HuH-7 (cell line): ENCODE measurements at places on chromosomes 13 and 19.

DNA sequence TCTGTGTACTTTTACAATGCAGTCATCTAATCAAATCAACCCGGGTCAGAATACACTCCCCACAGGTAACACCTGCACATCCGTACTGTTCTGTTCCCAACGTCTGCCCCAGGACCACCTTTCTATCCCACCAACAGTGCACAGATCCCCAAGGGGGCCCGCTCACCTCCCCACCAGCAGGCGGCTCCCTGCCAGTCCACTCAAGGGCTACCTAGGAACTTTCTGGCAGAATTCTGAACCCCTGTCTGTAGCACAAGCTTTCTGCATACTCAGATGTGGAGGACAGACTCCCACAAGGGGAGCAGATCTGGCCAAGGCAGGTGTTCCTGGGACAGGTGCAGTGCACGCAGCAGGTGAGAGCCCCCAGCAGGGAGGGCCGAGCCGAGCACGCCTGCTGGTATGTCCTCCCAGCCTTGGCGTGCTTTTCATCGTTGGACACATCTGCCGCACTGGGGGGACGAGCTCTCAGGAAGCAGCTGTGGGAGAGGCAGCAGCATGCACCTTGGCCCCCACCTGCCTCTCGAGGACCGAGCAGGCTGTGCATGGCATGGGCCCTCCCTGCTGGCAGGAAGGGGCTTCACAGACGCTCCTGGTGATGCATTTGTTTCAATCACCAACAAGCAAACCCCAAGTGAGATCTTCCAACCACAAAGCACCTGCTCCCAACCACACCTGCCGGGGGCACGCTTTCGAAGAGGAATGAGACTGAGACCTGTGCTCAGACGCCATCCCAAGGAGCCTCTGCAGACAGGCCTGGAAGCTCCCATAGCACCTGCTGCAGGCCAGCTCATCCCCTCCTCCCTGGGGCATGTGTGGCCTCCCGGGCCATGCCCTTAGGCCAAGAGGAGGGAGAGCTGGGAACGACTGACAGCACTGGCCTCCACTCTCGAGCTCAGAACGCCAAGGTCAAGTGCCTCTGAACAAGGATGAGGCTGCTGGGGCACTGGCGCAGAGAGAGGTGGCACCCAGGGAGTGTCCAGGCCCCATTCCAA lies 35.9 kb downstream of the RAB20 start:
- DNase-seq: no peak

- DNase-seq: no peak
Observed at GRCh38 chr19:17170538-17171297, 44.4 kb upstream of the USE1 start.

DNA sequence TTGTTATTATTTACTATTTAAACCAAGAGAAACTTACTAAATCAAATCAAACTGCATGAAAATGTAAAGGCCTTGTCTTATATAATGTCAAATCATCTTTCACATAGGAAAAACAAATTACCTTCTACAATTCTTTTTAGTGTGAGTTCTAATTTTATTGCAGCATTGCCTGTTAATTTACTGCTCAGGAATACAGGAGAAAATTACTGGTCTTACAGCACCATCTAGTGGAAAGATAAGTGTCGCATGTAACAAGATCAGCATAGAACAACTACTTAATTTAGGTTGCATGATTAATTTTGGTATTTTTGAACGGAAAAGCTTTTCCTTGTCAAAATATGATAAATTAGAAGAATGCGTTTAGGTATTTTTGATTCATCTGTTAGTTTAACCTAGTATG lies 502.7 kb downstream of the UQCRFS1 start:
- peak; percentile 30 for DNase-seq

GRCh38 chr13:54643863-54644262 lies 1615.2 kb downstream of the OLFM4 start:
- DNase-seq: no peak

- no peak for DNase-seq
Observed at GRCh38 chr13:67267136-67267535, 37.0 kb upstream of the PCDH9 start.

DNA sequence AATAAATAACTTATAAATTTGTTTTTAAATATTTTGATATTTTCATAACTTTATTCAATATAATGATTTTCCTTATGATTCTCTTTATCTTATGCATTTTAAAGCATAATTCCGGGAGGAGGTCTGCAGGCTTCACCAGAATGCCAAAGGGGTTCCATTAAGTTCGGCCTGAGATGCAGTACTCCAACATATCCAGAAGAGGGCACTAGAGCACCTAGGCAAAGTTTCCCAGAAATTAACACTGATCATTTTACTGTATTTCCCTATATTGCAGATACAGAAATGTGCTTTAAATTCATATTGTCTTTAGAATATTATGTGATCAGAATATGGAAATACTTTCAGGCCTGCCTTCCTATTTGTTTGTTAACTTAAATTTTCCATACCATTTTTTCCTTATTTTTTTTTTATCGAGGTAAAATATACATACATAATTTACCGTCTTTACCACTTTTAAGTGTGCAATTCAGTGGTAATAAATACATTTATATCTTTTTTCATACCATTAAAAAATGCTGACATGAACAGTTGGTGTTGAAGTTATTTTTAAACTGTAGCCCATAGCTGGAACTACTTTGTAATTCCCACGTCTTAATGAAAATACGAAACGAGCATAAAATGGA lies 58.9 kb upstream of the TM9SF2 start:
- peak; percentile 14 for DNase-seq

DNA sequence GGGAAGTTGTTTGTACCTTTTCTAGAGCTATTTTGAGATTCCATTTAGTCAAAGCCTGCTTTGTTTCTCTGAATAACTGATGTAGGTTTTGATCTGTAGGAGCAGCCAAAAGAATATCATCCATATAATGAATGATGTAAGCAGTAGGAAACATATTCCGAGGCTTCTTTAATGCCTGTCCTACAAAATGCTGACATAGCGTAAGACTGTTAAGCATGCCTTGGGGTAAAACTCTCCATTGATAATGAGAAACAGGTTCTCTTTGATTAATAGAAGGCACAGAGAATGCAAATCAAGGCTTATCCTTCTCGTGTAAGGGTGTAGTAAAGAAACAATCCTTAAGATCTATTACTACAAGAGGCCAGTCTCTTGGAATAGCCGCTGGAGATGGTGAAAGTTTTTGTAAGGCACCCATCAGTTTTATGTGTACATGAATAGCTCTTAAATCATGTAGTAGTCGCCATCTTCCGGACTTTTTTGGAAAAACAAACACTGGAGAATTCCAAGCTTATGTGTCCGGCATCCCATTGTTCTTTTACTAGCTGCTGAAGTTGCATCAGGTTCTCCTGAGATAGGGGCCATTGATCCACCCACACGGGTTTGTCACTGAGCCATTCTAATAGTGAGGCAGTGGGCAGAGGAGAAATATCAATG lies 13.5 kb downstream of the FPR3 start:
- no peak for DNase-seq

DNA sequence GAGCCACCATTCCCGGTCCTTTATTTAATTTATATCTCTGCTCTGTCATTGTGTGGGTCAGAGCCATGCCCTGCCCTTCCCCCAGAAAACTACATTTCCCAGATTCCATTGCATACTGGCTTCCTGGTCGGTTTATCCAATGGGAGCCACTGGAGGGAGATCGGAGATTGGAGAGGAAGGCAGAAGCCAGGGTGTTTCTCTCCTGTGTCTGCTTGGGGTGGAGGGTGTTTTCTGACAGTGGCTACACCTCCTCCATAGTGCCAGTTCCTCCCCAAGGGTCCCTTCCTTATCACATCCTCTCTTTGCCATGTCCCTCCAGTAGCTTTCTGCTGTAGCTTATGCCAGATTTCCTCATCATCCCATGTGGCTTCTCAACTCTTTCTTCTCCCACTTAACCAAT lies 19.0 kb downstream of the OLFM2 start:
- peak; percentile 79 for DNase-seq

GRCh38 chr19:51807111-51807701 lies 12.2 kb downstream of the FPR3 start:
- DNase-seq: no peak

- DNase-seq: no peak
Observed at GRCh38 chr19:31717269-31717923, 368.2 kb upstream of the TSHZ3 start.

DNA sequence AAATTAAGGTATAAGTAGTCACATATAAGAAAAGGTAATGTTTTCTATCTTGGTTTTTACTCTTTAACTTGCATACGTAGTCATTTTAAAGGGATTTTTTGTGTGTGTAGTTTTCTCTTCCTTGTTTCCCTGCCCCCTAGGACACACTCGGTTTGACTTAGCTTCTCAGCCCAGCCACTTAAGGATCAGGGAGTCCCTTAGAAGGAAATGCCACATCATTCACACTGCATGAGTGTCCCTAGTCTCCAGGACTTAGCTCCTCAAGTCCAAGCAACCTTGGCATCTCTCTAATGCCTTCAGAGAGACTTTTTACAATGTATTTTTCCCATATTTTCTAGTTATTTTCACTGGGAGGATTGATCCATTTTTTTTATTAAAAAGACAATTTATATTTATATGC lies 1407.7 kb downstream of the EFNB2 start:
- no peak for DNase-seq
